Caki2 (cell line): ENCODE measurements at places on chromosomes 1 and 21.

DNA sequence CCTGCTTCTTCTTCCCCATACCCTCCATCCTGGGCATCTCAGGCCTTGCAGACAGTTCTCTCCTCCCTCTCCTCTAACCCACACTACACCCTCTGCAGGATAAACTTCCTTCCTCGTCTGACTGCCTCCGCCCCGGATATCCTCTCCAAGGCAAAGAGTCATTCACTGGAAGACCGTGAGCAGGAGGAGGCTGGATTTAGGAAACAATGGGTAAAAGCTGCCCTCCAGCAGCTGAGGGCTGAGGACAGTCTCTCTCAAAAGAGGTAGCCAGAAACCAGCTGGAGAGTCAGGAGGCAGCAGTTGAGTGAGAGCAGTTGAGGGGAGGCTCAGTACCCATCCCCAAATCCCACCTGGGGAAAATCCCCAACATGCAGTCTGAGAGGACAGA, 1.4 kb downstream of the CSRP1 start:
- DNase-seq: no peak

DNA sequence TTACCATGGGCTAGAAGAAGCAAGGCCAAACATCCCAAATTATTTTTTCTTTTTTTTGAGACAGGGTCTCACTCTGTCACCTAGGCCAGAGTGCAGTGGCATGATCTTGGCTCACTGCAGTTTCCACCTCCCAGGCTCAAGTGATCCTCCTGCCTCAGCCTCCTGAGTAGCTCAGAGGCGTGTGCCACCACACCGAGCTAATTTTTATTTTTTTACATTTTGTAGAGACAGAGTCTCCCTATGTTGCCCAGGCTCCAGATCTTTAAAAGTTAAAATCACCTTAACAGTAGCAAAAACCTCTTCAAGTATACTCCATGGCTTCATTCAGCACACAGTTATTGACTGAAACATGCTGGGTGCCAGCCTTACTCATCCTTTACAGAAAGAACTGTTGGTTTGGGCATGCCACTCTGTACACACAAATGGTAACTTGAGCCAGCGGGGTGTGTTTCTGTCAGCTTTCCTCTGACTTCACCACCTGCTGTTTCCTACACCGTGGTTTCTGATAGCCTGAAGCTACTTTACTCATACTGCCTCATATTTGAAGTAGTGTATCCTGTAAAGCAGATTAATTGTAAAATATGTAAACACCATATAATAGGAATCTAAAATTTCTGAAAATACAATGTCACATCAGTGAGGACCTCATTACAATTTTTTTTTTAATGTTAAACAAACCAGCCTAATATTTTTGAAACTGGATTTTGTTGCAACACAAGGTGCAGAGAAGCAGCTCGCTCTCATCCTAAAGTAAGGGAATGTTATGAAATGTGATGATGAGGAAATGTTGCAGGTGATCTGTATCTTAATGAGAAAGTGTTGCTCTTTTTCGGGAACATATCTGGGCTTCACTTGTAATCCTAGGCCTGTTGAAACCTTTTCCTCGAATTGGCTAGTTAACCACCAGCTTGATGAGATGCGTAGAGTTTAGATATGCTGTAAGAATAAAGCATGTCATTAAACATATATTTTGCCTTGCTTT, 113.9 kb downstream of the ATP5PO start:
- peak; percentile 69 for DNase-seq

DNA sequence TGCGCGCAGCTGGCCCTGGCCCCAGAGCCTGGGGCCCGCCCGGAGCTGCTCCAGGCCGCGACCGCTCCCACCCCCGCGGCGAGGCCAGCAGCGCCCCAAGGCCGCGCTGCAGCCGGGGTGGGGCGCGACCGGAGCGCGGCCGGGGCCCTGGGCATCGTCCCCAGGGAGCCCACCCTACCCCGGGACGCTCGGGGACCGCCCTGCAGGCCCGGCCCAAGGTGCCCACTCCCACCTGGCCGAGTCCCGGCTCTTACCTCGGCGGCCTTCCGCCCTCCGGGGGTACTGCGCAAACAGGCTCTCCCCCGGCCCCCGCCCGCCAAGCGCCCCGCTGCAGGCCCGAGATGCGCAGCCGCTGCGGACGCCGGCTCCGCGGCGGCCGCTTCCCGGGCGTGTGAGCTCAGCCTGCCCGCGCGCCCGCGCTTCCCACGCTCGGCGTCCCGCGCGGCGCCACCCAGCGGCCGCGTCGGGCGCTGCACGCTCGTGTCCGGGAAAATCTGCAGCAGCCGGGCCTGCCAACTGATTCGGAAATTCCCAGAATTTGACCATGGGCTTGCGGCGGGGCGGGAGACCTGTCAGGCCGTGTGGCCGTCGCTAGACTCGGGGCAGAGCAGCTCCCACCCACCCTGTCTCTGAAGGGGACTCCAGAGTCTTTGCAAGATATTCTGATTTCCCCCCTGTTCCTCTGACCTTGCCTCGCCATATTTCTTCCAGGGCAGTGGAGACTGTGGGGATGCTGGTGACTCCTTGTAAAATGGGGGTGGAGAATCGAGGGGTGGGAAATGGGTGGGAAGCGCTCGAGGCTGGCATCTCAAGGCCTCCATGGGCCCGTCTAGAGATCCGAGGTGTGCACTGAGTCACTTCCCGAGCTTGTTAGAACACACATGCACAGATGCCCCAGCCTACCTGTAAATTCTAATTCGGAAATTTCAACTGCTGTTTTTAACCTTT, 41.9 kb downstream of the CD34 start:
- DNase-seq: peak; percentile 70

- no peak for DNase-seq
Measured at GRCh38 chr1:218156595-218156994, 128.5 kb upstream of the RRP15 start.

DNA sequence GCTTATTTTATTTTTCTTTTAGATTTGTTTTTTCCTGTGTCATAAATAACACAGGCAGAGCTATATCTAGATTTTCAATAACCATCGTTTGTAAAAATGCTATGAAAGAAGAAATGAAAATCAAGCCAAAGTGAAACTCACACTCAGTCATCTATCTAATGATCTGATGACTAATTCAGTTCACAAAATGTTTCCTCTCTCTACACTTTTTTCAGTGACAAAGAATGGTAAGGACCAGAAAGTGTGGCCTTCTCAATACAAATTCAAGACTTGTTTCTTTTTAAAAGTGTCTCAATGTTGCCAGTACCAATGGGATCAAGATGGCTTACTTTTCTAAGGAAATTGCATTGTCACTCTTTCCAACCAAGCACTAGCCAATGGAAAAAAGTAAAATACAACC, 282.8 kb upstream of the PKN2 start:
- DNase-seq: no peak

DNA sequence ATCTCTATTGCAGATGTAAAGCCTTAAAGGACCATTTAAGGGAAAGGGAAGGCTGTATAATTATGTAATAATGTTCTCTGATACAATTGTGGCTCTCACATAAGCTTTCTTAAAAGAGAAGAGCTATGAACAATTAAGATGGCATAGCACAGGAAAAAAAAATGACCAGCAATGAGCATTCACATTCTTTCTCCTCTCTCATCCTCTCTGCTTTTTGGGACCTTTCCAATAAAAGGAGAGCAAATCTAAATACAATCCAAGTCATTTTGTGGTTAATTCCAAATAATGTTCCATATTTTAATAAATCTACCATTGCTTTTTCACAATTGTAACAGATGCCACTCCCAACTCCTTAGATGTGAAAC, 23.5 kb downstream of the SMYD3 start:
- DNase-seq: no peak

- peak; percentile 69 for DNase-seq
Measured at GRCh38 chr1:109935451-109935900, 24.8 kb downstream of the CSF1 start.

DNA sequence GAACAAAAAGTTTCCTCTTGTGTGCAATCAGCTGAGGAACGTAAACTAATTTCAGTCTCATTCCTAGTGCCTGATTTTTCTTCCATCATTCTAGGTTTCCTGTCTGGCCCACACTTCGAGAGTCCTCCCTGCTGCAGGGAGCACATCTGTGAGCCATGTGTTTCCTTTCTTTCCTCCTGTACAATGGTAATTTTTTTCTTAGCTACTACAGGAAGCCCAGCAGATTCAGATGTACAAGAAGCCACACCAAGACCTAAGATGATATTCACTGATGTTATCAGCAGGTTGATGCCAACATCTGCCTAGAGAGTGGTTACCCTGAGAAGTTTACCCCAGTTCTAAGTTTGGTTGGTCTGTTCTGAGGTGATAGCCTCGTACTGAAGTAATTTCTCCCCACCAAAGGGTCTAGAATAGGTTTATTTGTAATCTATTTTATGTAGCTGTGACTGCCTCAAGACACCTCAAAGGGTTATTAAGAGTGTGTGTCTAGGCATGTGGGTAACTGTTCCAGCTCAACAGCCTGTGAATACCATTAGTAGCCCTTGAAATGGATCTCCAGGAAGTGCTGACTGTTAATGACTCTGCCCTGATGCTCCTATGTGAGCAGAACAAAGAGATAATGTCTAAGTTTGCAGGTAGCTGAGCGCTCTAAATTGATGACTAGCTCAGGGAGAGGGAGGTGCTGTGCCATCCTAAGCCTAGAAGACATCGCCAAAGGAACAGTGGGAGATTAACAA, 31.7 kb upstream of the CLDN14 start:
- DNase-seq: no peak

DNA sequence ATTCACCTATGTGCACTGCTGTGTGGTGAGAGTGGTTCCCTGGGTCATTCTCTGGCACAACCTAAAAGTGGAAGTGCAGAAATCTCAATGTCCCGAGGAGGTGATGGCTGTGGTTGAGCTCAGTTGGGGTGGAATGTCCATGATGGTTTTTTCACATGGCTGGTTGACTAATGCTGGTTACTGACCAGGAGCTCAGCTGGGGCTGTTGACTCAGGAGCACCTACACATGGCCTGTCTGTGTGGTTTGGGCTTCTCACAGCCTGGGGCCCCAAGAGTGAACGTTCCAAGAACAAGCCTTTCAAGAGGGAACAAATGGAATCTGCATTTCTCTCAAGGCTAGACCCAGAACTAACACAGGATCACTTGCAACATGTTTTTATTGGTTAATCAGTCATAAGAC, 6.4 kb upstream of the KANK4 start:
- DNase-seq: peak; percentile 24

- no peak for DNase-seq
Measured at GRCh38 chr1:101484689-101485338, 248.0 kb downstream of the S1PR1 start.

- no peak for DNase-seq
Measured at GRCh38 chr1:3516911-3517675, 62.6 kb downstream of the ARHGEF16 start.

DNA sequence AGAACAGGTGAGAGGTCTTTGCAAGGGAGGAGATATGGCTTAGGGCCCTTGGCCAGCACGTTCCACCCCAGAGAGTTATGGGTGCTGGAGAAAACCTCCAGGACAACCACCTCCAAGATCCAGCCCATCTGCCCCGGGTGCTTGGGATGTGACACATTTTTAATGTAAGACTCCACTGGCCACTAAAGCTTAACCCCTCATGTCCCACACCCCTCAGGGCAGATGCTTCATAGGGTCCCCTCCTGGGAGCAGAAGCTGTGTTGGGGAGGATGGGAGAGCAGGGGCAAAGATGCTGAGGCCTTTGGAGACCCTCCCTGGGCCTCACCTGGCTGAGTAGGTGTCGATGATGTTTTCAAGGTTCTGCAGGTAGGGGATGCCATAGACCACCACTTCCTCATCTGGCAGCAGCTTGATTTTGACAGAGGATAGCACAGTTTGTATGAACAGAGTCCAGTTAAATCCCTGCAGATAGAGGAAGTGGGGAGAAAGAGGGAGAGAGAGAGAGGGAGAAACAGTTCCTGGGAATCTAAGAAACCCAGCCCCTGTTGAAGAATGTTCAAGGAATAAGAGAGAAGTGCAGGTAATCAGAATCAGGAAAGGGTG, 11.9 kb downstream of the PRXL2B start:
- DNase-seq: no peak

GRCh38 chr1:27564710-27565649, 39.0 kb downstream of the AHDC1 start:
- no peak for DNase-seq

DNA sequence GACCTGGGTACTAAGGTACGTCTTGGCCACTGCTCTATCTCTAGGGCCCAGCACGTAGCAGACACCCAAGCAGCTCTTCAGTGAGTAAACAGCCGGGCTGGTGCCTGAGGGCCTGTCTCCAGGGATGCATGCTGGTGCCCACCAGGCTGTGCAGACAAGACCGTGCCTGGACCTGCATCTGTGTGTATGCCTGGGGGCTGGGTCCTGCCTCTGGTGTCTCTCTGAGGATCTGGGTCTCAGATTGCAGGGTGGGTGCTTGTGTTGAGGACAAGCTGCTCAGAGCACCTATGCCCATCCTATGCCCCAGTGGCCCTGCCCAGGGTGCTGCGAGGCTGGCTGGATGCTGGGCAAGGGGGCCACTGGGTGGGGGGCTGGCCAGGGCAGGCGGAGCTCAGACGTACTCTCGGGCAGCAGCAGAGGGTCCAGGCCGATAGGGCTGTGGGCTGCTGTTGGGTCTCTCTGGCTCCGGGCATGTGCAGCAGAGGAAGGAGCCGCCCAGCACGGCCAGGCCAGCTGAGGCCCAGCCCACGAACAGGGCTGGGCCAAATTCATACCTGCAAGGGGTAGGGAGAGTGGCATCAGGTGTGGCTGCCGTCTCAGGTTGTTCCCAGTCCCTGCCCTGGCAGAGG, 4.4 kb downstream of the CLDN19 start:
- DNase-seq: no peak

DNA sequence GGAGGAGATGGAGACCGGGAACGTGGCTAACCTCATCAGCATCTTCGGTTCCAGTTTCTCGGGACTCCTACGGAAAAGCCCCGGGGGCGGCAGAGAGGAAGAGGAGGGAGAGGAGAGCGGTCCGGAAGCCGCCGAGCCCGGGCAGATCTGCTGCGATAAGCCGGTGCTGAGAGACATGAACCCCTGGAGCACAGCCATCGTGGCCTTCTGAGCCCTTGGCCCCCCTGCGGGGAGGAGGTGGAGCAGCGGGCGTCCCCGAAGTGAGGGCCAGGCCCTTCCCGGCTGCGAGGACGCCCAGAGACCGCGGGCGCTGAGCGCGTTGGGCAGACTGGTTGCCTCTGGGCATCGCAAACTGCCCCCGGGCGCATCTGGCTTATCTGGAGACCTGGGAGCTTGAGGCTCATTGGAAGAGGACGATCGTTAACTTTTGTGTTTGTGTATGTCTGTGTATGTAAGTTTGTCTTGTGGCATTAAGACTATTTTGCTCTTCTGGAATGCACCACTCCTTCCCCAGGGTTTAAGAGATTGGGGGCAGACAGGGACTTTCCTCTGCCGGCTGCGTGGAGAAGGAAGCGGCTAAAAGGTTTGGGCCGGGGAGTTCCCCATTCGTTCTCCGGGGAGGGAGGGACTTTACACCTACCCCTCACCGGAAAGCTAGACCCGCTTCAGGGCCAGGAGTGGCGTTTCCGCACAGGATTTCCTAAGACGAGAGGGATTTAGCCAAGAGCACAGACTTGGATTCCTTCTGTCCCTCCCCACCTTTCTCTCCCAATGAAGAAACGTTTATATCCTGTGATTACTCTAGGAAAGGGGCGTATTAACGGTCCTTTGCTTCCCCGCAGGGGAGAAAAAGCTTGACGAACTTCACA, 1.4 kb downstream of the IER5 start:
- DNase-seq: peak; percentile 61

DNA sequence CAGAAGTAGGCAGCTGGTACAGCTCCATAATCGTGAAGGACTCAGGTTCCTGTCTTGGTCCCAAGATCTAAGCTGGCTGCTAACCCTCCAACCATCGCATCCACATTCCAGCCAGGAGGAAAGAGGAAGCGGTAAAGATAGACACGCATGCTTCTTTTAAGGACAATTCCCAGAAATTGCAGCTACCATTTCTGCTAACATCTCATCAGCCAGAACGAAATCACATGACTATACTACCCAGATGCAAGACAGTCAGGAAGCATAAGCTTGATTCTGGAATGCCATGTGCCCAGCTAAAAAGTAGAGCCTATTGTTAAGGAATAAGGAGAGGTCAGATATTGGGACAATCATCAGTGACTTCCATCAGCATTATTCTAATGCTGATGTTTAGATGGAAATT, 110.4 kb downstream of the EPHB2 start:
- no peak for DNase-seq
